Brain pericyte (primary cell): ENCODE measurements at places on chromosomes 11 and 22.
A peak's percentile ranks its signal among the peaks of the same experiment; 100 is the strongest.

- no peak for DNase-seq
Measured at GRCh38 chr22:20951151-20951931, 15.7 kb upstream of the AIFM3 start.

DNA sequence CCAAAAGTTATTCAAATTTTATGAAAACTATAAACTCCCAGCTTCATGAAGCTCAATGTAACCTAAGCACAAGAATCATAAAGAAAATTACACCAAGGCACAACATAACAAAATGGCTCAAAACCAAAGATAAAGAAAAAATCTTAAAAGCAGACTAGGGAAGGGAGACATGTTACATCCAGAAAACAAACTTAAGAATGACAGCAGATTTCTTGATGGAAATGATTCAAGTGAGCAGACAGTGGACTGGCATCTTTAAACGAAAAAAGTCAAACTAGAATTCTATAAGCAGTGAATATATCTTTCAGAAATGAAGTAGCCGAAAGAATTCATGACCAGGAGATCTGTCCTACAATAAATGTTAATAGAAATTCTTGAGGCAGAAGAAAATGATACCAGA is 75.6 kb downstream of the SHANK2 start:
- DNase-seq, result no peak

GRCh38 chr11:134373591-134374052 is 38.4 kb downstream of the B3GAT1 start:
- DNase-seq, result no peak

- DNase-seq, result no peak
Measured at GRCh38 chr22:28999510-28999909, 62.1 kb downstream of the C22orf31 start.

GRCh38 chr11:8149726-8150125 is 19.1 kb downstream of the RIC3 start:
- DNase-seq, result no peak

- no peak for DNase-seq
Measured at GRCh38 chr11:94150704-94151685, 22.4 kb downstream of the PANX1 start.

GRCh38 chr11:104665641-104666040 is 232.6 kb downstream of the CASP12 start:
- DNase-seq, result peak; percentile 5

GRCh38 chr11:58289266-58289665 is 21.2 kb upstream of the OR10W1 start:
- no peak for DNase-seq

DNA sequence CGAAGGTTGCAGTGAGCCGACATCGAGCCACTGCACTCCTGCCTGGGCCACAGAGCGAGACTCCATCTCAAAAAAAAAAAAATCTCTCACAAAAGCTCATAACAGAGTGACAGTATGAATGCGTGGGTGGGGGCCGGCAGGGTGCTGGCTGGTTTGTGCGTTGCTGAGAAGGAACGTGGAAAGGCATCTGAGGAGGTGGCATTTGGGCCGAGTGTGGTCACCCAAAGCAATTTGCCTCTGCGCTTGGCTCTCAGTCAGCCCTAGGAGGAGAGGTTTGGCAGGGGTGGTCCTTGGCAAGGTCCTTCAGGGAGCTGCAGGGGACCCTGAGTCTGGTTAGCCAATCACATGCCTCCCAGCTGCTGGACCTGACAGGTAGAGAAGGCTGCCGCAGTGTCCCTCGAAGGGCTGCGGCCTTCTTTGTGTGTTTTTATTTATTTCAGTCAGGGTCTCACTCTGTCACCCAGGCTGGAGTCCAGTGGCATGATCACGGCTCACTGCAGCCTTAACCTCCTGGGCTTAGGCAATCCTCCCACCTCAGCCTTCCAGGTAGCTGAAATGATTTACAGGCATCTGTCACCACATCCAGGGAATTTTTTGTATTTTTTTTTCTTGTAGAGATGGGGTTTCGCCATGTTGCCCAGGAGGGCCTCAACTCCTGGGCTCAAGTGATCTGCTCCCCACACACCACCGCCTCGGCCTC is 23.5 kb upstream of the OSBPL5 start:
- DNase-seq, result no peak

DNA sequence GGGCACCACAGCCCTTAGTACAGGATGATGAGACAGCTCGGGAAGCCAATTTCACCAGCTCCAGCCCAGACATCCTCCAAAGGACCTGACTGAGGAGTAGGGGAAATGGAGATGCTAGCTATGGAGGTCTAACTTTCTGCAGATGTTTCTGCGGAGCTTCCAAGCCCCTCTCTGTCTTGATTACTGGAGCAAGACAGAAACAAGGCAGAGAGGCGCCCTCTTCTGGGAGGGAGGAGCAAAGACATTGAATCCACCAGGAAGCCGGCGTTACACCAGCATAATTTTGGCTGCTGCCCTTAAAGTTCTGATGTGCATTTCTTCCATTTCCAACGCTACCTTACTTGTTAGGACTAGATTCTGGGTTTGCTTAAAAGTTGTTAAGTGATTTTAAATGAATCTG is 107.3 kb upstream of the HSD17B12 start:
- DNase-seq, result no peak

GRCh38 chr11:65569164-65569972 is 909 bp upstream of the ZNRD2 start:
- no peak for DNase-seq

DNA sequence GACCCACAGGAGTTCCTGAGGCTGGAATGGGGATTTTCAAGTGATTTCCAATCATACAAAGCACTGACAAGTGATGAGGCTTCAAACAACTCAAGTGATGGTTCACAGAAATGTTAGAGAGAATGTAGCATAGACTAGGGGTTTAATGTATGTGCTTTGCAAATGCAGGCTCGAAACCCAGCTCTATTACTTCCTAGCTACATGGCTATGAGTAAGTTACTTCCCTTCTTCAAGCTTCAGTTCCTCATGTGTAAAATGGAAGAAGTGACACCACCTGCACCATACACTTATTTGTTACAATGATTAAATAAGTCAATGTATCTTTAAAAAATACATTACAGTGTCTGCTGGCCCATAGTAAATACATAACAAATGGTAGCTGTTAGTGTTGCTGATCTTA is 139.8 kb downstream of the CCDC81 start:
- no peak for DNase-seq

- no peak for DNase-seq
Measured at GRCh38 chr11:3843326-3843725, 2.6 kb upstream of the RHOG start.

DNA sequence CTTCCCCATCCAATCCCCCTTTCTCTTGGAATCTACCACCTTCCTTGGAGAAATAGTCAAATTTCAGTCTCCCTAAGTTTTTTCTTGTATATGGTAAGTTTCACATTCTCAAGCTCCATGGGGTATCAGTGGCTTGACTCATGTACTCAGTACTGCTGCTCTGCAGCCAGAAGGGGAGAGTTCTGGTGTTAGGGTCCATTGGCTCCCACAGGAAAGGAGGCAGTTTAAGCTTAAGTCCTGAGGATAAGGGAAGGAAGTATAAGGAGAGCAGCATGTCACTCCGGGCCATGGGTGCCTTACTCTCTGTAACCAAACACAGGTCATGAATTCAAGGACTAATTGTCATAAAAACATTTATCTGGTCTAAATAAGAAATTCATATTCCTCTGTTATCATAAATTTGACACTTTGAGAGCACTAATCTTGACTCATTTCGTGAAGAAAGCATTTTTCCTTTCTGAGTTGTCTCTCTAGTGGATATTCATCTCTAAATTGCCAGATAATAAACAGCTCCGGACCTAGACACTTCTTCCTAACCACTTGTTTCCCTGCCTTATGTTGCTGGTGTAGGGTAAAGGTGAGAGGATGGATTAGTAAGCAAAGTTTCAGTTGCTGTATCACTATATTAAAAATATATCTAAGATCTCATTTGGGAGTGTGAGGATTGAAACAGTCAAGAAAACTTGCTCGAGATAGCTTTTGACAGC is 20.1 kb upstream of the SORL1 start:
- no peak for DNase-seq

DNA sequence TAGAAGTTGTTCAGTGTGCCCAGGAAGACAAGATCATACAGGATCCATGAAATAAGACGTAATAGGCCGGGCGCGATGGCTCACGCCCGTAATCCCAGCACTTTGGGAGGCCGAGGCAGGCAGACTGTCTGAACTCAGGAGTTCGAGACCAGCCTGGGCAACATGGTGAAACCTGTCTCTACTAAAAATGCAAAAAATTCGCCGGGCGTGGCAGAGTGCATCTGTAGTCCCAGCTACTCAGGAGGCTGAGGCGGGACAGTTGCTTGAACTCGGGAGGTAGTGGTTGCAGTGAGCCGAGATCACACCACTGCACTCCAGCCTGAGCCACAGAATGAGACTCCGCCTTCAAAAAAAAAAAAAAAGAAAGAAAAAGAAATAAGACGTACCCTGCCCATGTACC is 56.7 kb downstream of the APOL3 start:
- DNase-seq, result no peak

DNA sequence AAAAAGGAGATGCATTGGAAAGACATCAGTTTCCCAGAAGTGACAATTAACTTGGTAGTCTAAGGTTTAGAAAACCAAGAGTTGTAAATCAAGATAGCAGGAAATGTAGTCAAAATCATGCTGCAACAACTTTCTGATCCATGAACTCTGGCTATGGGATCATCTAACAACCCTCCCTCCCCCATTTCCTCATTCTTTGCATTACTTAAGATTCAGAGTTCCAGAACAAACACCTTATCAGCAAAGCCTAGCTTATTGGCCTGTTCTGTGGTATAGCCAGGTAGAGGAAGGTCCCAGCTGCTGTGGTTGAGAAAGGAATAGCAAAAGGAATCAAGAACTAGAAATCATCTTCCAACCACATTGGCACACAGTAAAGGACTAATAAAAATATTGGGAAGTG is 651.1 kb downstream of the METTL15 start:
- no peak for DNase-seq

DNA sequence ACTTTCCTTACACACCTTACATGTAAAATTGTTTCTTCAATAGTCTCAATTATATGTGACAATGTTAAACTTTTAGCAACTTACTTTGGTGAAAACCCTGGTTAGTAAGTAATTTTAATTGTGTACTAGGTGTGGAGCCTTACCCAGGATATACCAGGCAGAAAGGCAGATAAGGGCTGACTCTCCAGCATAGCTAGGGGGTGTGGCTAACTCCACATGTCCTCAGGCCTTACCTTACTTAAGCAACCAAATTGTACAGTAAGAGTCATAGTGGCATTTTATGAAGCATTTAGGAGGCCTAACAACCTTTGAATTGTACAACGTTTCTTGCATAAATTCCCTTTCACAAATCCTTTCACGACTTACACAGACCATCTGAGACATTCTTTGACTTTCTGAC is 118.2 kb upstream of the OR9Q1 start:
- DNase-seq, result no peak

GRCh38 chr22:25105817-25106650 is 93.6 kb upstream of the CRYBB3 start:
- DNase-seq, result no peak

- no peak for DNase-seq
Measured at GRCh38 chr22:21646608-21647590, 4.8 kb downstream of the SDF2L1 start.

- DNase-seq, result no peak
Measured at GRCh38 chr22:37335806-37336199, 53.5 kb downstream of the CYTH4 start.

DNA sequence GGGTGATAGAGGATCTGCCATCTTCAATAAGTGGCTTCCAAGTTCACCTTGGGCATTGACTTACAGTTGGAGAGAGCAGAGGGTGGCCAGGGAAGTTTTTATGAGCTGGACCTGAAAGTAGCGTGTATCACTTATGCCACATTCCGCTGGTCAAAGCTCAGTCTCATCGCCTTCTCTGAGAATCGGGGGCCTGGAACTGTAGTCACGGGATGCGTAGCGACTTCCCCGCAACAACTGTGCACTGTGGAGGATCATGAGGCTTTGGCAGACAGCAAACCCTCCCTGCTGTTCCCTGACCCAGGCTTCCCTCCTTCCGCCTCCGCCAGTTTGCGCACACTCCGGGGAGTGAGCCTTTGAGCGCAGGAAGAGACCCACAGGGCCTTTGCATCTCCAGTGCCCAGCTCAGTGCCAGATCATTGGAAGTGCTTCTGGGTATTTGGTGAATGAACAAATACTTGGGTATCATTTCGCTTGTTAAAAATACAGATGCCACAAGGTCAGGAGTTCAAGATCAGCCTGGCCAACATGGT is 95.5 kb downstream of the CEP164 start:
- DNase-seq, result no peak

- DNase-seq, result no peak
Measured at GRCh38 chr22:23065069-23065451, 5.3 kb upstream of the GNAZ start.

- DNase-seq, result no peak
Measured at GRCh38 chr11:116173941-116174911, 598.6 kb downstream of the BUD13 start.

DNA sequence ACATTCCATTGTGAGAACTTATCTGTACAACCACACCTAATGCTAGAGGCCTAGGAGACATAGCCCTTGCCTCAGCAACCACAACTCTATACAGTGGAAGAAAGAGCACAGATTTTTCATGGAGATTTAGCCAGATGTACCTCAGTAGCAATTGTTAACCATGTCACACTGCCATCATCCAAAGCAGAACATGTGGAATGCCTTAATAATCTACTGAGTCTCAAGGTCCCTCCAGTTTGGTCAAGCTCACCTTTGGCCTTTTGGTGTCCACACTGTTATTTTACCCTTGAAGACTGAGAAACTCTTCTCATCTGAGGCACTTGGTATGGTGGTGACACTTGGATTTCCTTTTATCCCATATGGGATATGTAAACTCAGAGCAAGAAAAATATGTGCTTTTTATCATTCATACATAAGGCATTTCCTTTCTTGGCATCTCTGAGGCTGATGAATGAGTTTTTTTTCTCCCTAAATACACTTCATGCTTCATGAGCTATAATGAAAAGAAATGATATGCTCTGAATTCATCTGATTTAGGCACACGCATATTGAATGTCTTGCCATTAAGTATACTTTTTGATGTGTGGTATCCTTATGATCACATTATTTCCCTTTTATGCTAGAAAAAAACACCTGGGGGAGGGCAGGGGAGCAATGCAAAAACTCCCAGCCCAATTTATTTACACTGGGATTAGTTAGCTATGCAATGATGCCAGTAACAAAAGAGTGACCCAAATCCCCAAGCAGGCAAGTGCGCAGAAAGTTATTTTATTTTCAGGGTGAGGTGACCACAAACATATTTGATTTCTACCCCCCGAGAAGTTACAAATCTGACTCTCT is 63.3 kb upstream of the ME3 start:
- DNase-seq, result no peak

DNA sequence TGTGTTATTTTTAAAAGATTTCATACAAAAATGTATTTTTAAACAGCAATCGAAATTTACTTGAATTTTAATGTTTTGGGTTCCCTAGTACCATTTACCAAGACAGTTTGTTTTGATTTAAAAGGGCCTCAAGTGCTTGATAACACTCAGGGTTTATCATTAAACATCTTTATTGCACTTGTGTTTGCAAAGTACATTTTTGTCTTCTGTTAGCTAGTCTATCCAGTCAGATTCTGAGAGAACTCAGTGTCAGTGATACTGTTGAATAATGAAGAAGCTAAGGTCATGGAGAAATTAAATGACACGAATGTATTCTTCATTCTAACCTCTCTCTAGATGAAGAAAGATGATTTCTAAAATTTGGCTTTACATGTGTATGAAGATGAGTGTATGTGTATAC is 12.7 kb upstream of the SESN3 start:
- no peak for DNase-seq

- no peak for DNase-seq
Measured at GRCh38 chr11:131195661-131196517, 174.5 kb upstream of the NTM start.

GRCh38 chr11:12767027-12767426 is 92.8 kb downstream of the TEAD1 start:
- no peak for DNase-seq

GRCh38 chr22:22368516-22368915 is 123.9 kb downstream of the VPREB1 start:
- DNase-seq, result no peak
